ENCODE measurements at places on chromosomes 4 and X.

- DNase-seq = no peak
Measured at GRCh38 chr4:94356444-94356843, 13.8 kb upstream of the HPGDS start.

GRCh38 chrX:117335209-117335608 is 781.4 kb downstream of the KLHL13 start:
- no peak for DNase-seq

- no peak for DNase-seq
Measured at GRCh38 chr4:42397635-42398170, 415 bp downstream of the SHISA3 start.

DNA sequence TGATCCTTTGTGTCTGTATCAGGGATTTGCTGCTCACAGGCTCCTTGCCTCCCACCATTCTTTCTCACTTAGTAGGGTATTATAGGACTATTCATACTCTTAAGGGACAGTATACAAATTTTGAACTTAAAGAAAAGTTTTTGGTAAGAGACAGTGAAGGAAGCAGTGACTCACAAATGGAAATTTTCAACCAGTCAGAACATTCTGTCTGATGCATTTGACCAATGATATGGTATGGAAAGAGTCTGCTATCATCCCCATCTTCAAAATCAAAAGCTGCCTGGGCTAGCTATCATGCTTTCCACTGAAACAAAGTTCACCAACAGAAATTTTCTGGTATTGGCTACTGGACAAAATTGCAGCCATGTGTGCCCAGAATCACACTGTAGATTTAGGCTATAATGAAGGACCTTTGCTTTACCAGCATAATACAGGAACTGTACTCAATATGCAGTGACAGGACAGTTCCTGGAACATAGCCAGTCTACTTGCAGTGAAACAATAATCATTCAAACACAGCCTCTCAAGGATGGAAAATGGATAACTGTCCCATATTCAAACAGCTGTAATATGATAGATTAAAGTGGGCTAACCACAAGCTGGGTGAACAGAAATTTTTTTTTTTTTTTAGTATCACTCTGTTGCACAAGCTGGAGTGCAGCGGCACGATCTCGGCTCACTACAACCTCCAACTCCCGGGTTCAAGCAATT is 109.0 kb upstream of the ACSL4 start:
- DNase-seq = no peak

DNA sequence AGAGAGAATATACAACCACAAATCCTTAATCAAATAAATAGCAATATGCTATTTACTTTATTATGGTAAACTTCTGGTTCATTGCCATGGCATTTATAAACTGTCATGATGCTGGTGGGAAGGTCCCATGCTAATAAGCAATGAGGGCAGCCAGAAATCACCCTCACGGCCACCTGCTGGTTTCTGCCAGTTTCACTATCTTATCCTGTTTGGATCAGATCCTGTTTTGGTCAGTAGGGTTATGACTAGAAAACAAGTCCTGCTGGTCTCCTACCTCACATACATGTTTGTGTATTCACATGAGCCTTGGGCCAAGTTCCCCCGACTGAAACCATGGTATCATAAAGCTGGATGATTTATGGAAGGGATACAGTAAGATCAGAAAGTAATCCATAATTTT is 28.1 kb downstream of the XAGE5 start:
- DNase-seq = no peak
